ENCODE measurements at places on chromosomes 1 and 21. TPM values are rescaled to one million over a fixed set of nuclear protein-coding genes. Genes with fewer than 3 reads are reported as not detected.

DNA sequence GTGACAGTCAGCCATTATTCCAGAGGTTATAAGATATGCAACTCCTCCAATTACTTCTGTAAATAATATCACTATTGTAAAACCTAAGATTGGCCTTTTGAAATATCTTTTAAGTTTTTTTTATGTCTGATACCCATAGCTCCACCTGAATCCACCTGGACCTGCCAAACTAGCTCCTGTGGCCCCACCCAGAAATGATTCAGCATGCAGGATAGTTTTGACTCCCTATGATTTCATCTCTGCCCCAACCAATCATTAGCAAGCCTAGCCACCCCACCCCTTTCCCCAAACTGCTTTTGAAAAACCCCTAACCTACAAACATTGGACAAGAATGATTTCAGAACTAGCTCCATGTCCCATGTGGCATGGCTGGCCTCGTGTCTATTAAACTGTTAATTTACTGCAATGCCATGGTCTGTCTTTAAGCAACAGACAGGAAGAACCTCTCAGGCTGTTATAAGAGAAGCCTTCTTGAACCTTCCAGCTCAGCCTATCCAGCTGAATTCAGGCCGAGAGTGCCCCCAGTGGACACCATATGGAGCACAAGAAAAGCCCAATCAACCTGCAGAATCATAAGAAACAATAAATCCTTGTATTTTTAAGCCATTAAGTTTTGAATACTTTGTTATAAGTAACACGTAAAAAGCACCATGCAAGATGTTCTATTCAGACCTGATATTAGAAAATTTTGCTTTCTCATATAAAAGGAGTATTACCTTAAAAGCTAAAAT, 263.0 kb upstream of the ZRANB2 start:
- H3K4me1 ChIP-seq, result no peaks in the 10 kb centered on the region
- H3K27me3 ChIP-seq, result no peaks in the 10 kb centered on the region
- no peak overlapping the region for H3K4me3 ChIP-seq

DNA sequence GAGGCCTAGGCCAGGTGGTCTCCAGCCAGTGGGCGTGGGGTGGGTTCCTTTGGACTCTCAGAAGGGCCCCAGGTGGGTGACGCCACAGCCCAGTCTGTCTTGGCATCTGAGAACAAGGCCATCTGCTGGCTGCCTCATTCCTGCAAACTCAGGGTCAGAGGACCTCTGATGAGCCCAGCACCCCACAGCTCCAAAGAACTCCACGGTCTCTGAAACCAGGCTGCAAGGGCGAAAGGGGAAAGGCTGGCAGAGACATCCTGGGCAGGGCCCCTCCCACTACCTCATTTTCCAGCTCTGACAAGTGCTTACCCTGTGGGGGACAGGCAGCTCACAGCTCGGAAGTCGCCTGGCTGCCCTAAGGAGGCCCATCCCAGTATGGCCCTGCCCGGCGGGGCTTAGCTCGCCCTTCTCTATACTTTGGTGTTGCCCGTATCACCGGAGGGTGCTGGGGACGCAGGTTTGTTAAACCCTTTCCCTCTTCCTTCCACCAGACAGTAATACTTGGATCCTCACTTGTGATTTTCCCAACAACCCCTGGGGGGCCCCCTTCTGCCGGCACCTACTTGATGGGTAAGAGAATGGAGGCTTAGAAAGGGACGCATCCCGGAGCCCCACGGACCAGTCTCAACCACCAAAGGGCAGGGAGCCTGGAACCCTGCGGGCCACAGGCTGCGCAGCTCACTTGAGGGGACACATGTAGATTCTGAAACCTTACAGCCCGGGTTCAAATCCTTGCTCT, 10.9 kb upstream of the EDN2 start:
- H3K36me3 ChIP-seq, result no peaks in the 10 kb centered on the region
- peak; percentile 46 for DNase-seq
- peaks cover 3% of the 10 kb centered on the region for H3K27me3 ChIP-seq

Gene CYYR1
- not detected for total RNA-seq

Gene ADAM30
- total RNA-seq, result not detected

DNA sequence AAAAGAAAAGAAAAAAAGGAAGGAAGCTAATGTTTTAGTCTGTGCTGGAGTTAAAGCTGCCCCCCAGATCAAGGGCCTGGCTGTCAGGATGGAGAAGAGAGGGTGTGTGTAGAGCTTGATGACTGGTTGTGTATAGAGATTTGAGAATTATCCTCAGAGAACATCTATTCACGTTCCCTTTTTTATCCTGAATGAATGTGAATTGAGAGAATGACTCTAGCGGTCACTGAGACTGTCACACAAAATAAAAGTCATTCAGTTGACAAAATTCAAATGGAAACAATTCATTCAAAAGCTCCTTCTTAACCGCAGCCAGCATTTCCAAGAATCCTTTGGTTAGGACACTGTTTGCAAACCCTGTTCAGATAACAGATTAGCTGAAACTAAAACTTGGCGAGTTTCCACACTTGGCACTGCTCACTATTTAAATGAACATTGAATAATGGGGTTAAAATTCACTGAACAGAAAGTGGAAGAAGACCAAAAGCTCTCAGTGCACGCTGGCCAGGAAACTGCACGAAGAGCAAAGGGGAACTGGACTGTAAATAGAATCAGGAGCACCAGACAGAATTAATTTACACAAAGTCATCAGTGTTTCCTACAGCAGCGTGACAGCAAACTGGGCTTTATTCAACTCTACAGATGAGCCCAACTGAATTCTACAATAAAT, 13.6 kb upstream of the FAM89A start:
- H3K4me1 ChIP-seq, result peaks cover 15% of the 10 kb centered on the region
- H3K27ac ChIP-seq, result peak overlapping the region; percentile 84
- H3K36me3 ChIP-seq, result no peaks in the 10 kb centered on the region
- no peaks in the 10 kb centered on the region for H3K27me3 ChIP-seq
- DNase-seq, result no peak
